ENCODE measurements at places on chromosomes 6 and 20.

- no peak for DNase-seq
These were observed 17.2 kb upstream of the TAGAP start for GRCh38 chr6:159061805-159062563.

- DNase-seq: no peak
These were observed 35.9 kb downstream of the BEND3 start for GRCh38 chr6:107079429-107079828.

DNA sequence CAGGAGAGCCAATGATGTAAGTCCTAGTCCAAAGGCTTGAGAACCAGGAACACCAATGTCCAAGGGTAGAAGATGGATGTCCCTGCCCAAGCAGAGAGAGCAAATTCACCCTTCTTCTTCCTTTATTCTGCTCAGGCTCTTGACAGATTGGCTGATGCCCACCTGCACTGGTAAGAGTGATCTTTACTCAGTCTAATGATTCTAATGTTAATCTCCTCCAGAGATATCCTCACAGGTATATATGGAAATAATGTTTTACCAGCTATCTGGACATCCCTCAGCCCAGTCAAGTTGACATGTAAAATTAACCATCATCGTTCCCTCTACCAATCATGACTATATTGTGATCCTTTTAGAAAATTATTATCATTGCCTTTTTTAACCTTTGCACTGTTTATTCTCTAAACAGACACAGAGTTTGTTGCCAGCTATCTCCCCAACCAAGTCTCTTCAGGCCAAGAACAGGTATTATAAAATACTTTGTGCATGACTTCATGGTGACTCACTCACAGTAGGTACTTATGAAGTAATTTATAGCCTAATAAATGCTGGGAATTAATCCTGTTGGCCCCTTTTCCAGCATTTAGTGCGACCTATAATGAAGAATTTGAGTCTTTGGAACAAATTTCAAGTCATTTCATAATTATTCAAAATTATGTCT, 26.2 kb upstream of the TSHZ2 start:
- DNase-seq: no peak

- no peak for DNase-seq
These were observed 42.1 kb downstream of the SMAP1 start for GRCh38 chr6:70709826-70710225.

DNA sequence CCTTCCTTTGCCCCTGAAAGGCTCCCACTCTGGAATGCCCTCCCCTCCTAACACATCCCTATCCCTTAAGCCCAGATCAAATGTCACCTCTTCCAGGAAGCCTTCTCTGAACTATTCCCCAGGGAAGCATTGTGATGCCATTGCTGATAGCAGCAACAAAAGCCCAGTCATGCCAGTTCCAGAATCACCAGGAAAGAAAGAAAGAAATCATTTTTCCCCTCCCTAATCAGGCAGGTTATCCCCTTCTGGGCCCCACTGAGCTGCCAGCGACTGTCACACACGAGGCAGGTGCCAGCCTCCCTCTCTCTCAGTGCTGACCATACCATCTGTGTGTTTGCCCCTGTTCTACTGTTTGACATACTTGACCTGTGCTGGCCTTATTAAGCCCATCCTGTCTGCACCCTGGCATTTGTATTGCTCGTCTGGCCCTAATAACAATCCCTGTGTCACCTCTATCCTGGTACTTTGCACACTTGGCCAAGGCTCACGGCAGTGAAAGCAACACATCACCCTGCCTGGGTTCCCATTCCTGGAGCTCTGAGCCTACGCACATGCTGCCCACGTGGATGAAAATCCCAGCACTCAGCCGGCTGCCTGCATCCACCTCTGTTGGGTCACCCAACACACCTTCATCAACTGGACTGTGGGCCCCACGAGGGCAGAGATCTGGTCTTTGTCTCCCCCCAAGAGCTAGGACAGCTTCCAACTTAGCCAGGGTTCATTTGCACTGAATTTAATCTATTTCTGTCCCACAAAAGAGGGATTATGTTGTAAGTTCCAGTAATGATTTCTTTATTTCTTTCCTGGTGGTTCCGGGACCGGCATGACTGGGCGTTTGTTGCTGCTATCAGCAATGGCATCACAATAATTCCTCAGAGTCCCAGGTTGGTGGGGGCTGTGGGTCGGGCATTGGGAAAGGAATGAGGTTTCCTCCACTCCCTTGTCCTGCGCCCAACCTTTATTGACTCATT, 5.3 kb upstream of the BPIFB1 start:
- no peak for DNase-seq

DNA sequence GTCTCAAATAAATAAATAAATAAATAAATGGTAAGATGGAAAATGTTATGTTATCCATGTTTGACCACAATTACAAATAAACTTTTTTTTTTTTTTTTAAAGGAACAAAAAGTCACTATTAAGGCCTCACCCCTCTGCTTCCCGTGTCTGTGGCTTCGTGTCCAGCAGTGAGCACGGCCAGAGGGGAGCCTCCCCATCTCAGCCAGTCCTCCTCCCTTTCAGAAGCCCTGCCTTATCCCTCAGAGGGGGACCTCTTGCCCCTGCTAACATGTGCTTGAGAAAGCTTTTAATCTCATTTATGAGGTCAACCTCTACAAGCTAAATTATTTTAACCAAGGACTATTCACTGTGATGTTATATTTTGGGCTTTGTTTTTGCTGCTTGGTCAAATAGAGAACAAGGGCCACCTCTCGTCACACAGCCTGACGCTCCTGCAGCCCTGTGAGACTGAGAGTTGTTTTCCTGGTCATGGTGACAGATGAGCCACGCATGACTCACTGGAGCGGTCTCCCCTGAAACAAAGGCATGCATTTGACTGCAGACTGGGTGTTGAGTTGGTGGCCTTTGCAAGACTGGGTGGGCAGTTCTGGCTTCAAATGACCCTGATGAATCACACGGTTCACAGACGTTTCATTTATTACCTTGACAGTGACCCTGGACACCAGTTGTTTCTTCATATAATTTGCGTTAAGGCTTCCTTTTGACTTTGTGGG, 131.8 kb downstream of the TIAM2 start:
- DNase-seq: no peak

DNA sequence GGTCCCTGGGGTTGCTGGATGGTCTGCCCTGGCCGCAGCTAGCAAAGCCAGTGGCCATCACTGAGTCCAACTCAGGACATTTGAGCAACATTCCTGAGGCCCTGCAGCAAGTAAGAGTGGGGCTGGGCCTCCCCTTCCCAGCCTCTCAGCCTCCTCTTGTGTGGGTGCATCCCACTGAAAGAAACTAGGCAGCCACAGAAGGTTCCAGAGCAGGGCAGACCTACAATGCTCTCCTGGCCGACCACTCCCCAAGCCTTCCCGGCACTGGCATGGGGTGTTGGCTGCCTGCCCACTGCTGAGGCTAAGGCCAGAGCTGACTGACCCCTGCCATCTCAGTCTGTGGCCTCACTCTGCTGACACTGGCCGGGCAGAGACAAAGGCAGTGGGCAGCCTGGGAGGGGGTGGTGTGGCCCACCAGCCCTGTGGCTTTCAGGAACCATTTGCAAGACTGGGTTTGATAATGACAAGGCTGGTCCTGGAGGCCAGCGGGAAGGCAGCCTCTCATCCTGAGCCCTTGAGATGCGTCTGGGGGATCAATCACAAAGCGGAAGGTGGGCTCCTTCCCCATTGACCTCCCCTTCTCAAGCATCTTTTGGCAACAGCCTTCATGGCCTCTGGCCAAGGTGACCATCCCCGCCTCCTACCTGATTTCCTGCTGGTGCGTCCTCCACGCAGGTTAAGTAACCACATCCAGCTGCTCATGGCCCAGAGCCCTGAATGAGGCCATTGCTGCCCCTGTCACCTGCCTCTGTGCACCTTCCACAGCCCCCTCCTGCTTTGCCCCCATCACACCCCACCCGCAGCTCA, 9.6 kb downstream of the DLGAP4 start:
- no peak for DNase-seq

DNA sequence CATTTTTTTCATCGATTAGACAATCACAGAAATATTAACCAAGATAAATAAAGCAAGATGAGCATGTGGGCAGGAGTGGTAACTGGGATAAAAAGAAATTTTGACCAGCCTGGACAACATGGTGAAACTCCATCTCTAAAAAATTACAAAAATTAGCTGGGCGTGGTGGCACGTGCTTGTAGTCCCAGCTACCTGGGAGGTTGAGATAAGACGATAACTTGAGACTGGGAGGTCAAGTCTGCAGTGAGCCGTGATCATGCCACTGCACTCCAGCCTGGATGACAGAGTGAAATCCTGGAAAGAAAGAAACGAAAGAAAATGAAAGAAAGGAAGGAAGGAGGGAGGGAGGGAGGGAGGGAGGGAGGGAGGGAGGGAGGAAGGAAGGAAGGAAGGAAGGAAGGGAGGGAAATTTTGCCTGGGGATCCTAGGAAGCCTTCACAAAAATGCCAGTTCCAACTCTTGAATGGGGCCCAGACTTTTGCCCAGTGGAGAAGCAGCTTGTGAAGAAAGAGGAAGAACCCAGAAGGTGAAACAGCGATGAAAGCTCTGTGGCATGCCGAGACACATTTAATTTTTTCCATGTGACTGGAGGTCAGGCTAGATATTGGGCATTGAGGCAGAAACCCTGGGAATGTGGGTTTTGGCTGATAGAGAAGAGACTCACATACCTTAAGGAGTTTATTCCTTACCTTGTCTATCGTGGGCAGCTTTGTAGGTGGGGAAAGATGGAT, 20.3 kb downstream of the CCDC170 start:
- no peak for DNase-seq

- DNase-seq: no peak
These were observed 173.2 kb downstream of the BTBD3 start for GRCh38 chr20:12090920-12091319.

DNA sequence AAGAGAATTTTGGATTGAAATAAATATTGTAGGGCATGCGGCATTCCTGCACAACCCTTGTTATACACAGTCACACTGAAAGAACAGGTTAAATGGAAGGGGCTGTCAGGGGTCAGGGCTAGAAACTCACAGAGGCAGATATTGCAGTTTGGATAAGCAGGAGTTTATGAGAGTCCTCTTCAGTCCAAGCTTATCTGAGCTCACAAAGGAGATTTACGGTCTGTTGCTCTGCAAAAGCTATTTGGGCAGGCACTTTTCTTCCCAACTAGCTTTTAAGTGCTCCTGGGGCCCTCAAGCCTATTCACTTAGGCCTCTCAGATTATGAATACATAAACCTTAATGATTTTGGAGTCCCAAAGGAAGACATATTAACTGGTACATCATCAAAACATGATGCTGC, 156.2 kb downstream of the SOX4 start:
- no peak for DNase-seq

DNA sequence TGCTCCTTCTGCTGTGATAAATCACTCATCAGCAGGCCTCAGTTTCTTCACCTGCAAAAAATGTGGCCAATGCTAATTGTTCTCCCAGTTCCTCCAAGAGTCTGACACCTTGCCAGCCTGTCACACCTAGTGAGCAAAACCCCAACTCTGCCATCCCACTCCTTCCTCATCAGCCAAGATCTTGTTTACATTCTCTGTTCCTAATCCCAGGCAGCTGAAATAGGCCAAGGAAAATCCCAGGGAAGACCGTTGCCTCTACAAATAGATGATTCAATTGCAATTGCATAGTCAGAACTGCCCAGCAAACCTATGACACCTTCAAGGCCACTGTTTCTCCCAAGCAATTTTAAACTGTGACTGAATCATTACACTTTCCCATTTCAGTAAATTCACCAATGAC, 78.7 kb downstream of the GMDS start:
- no peak for DNase-seq

GRCh38 chr20:50510706-50511542, 741 bp downstream of the PTPN1 start:
- no peak for DNase-seq

GRCh38 chr6:24761193-24761835, 13.4 kb upstream of the GMNN start:
- DNase-seq: no peak

- DNase-seq: no peak
These were observed 10.8 kb downstream of the STX16 start for GRCh38 chr20:58661598-58662473.

GRCh38 chr20:53252002-53252401, 279.8 kb downstream of the TSHZ2 start:
- DNase-seq: no peak
